Stimulated activated CD8-positive, alpha-beta memory T cell treated with anti-CD3 and anti-CD28 coated beads, Interleukin-12 subunit alpha, Interleukin-12 subunit beta, amount 100 ng/mL, for 1 hour (primary cell): ENCODE measurements at places on chromosomes 1 and 21.

DNA sequence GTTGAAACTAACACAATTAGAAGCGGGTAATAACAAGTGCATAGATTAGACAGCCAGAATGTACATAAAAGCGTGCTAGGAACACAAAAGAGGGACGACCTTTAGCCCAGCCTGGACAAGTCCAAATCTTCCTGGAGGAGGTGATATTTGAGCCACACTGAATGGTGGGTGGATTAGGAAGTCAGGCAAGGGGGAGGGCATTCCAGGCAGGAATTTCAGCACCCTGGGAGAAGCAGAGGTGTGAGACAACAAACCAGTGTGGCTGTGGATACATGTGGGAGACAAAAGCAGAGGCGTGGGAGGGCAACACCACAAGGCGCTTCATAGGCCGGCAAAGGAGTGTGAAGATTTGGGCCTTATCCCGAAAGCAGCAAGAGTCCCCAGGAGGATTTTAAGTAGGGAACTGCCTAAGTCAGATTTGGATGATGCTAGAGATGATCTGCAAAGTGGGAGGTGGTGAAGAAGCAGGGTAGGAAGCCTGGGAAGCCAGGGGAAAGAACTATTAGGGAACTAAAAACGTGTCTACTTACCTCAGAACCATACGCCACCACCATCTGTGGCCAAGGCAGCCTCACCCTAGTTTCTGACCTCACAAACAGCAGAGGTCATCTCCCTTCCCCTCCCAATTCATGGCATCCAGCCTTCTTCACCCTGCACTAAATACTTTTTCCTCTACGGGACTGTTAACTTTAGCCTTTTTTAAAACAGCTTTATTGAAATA lies 81.8 kb downstream of the GLUL start:
- DNase-seq, result no peak

DNA sequence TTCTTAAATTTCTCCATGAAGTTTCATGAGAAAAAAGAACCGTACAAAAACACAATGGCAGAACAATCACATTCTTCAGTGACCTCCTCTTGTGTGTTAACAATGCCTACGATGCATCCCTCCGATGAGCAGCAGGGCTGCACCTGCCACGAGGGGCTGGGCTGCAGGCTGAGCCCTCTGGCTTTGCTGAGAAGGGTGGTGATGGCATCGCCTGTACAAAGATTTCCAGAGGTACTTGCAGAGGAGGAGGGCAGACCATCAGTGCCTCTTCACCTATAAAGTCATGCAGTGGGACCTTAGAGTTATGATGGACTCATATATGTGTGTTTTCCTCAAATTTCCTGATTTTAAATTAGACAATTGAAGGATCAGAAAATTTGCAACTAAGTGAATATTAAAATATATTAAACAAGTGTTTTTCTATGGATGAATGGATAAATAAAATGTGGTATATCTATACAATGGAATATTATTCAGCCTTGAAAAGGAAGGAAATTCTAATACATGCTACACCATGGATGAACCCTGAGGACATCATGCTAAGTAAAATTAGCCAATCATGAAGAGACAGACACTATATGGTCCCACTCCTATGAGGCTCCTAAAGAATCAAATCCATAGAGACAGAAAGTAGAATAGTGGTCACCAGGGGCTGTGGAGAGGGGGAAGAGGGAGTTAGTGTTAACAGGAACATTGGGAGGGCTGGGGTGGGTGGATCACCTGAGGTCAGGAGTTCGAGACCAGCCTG lies 489.3 kb downstream of the SIPA1L2 start:
- DNase-seq, result no peak

DNA sequence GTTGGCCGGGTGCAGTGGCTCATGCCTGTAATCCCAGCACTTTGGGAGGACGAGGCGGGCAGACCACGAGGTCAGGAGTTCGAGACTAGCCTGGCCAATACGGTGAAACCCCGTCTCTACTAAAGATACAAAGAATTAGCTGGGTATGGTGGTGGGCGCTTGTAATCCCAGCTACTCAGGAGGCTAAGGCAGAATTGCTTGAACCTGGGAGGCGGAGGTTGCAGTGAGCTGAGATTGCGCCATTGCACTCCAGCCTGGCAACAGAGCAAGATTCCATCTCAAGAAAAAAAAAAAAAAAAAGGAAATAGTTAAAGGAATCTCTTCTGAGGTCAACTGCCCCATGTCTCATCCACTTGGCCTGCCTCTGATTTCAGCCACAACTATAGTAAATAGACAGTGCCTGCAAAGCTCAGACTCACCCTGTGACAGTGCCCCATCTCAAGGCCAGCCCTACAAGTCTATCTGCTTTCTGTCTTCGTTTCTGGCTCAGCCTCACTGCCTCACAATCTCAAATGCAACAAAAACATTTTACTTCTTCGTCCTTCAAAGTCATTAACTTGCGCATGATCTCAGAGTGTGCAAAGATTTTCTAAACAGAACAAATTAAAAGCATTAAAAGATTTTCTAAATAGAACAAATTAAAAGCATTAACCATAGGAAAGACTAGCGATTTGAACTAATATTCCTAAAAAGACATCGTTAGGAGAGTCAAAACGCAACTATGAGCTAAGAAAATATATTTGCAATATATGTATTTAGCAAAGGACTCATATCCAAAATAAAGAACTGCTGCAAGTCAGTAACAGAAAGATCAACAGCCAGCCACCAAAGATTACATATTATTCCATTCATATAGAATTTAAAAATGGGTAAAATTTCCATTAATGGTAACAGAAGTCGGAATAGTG lies 65.0 kb upstream of the PRDX6 start:
- DNase-seq, result no peak

- DNase-seq, result no peak
Observed at GRCh38 chr1:189708674-189709073, 769.0 kb downstream of the BRINP3 start.

DNA sequence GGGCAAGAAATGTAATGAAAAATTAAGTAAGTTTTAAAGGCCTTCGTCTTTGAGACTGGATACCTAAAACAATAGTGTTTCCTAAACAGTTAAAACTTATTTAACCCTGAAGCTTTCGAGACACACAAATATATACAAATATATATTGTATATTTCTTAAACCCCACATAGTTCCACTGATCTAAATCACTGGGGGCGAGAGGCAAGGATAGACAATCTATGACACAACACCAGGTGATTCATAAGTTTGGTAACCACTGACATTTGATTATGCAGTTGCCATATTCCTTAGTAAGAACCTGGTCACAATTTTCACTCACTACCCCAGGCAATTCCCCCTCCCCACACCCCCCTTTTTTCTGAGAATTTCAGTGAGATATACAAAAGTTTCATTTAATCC lies 55.3 kb upstream of the BOLA1 start:
- no peak for DNase-seq

DNA sequence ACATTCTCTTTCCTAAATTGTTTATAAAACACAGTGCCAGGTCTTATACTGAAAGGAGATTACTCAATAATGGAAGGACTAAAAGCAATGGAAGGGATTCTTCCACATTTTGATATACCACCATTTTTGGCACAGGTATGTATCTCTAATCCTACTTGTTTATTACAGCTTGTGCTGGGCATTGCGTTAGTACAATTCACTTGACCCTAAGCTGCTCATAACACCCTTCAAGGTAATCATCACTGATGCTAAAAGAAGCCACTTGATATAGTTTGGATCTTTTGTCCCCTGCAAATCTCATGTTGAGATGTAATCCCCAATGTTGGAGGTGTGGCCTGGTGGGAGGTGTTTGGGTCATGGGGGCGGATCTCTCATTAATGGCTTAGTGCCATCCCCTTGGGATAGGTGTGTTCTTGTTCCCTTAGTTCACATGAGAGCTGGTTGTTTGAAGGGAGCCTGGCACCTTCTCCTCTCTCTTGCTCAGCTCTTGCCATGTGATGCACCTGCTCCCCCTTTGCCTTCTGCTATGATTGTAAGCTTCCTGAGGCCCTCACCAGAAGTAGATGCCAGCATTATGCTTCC lies 71.1 kb downstream of the NIBAN1 start:
- DNase-seq, result no peak

GRCh38 chr1:16438924-16439323 lies 1.6 kb upstream of the NECAP2 start:
- DNase-seq, result no peak

DNA sequence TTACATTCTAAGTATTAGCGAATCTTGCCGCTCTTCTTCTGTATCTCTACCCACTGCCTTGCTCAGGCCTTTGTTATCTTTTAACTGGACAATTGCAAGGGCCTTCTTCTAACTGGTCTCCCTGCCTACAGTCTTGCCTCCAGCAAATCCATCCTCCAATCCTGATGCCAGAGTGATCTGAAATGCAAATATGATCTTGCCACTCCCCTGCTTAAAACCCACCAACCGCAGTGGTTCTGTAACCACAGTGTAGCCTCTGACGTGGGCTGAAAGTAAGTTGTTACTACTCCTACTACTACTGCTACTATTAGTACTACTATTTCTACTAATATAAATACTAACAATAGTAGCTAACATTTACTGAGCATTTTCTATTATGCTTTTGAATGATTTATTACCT lies 12.4 kb downstream of the MOV10 start:
- no peak for DNase-seq

GRCh38 chr1:31564606-31564989 lies 11.7 kb upstream of the TINAGL1 start:
- DNase-seq, result no peak

GRCh38 chr1:51280321-51280978 lies 44.4 kb downstream of the RNF11 start:
- DNase-seq, result no peak

DNA sequence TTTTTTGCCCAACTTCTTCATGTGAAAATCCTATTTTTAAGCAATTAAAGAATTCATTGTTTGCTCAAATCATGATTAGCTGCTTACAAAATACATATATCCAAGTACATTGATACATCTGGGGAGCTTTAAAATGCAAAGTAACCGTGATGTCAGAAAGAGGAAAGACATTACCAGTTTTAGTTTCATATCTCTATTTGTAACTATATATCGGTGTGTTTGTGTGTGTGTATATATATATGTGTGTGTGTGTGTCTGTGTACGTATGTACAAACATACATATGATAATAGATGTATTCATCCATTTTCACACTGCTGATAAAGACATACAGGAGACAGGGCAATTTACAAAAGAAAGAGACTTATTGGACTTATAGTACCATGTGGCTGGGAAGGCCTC lies 310.1 kb downstream of the DPYD start:
- DNase-seq, result no peak

- no peak for DNase-seq
Observed at GRCh38 chr1:153277852-153278251, 18.4 kb downstream of the LORICRIN start.

DNA sequence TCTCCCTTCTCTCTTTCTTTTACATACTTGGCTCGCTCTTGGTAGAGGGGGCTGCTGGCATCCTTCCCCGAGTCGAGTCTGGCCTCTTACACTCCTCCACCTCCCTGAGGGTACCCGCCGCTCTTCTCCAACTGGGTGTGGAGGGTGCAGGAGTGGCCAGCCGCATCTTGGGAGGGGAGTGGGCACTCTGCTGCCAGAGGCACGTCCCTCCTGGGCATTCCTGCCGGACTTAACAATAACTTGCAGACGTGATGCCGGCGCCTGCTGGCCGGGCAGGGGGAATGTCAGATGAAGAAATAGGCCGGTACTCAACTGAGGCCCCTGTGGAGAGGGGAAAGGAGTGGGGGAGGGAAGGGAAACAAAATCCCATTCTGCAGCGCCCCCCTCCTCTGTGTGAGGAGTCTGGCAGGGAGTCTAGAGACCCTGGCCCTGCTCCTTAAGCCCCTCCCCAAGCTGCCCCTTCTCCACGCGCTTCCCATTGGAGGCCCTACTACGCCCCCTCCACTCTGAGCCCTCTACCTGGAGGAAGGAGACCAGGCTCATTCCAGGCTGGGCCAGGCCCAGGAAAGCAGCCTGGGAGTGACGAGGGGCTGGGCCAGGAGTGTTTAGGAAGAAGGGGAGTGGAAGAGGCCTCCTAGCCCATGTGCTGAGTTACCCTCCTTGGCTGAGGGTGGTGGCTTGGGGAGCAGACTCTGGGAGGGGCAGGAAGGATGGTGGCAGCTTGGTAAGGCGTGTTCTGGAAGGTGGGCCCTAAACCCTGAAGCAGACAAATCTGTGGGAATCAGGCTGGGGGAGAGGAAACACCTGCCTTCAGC lies 1.8 kb downstream of the ATP2B4 start:
- no peak for DNase-seq

- no peak for DNase-seq
Observed at GRCh38 chr1:29249951-29250581, 13.7 kb downstream of the PTPRU start.

GRCh38 chr1:61332196-61332753 lies 249.9 kb downstream of the NFIA start:
- DNase-seq, result no peak

DNA sequence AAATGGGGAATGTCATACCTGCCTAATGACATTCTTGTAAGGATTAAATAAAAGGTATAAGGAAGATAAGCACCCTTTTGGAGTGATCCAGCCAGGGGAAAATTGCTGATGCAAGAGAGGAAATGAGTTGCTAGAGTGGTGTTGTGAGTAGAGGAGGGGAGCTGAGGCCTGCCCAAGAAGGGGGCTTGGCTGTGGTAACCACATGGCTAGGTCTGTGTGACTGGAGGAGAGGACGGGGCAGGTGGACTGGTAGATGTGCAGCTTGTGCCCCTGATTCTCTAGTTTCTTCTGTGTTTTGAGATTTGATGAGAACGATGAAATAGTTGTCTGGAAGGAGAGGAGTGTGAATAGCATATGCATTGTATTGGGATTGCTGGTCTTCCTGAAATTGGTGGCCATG lies 6.6 kb downstream of the TXLNA start:
- DNase-seq, result no peak
